A549 treated with AZD2906 at 1 μM for 4 hours (cell line): ENCODE measurements at places on chromosomes 5 and 9. TPM values are rescaled to one million over a fixed set of nuclear protein-coding genes. Genes with fewer than 3 reads are reported as not detected.

Gene SLC1A1
- total RNA-seq: 0.88 to 1.2 TPM (median 1.2 TPM) in 5 replicates

Gene PIP5K1B
- 0.04 TPM in 1 of 5 replicates, not detected in the others for total RNA-seq

Gene CDK7
- total RNA-seq: 52.0 to 63.4 TPM (median 52.3 TPM) in 5 replicates

Gene CORO2A
- total RNA-seq: 1.2 to 1.8 TPM (median 1.8 TPM) in 5 replicates

Gene TAF11L2
- total RNA-seq: not detected in 5 replicates

Gene NSD1
- total RNA-seq: 16.9 to 21.9 TPM (median 19.9 TPM) in 5 replicates

Gene RAI14
- 45.2 to 67.9 TPM (median 50.5 TPM) in 5 replicates for total RNA-seq

Gene TLE4
- total RNA-seq: 10.6 to 13.8 TPM (median 11.5 TPM) in 5 replicates

Gene SUSD3
- total RNA-seq: 0.62 to 1.5 TPM (median 0.88 TPM) in 5 replicates

Gene EGR1
- total RNA-seq: 7.7 to 12.4 TPM (median 11.2 TPM) in 5 replicates

Gene RETREG1
- total RNA-seq: 2.8 to 3.5 TPM (median 3.2 TPM) in 5 replicates

Gene SLC34A1
- total RNA-seq: not detected in 5 replicates

Gene ECSCR
- total RNA-seq: not detected in 5 replicates

Gene JAKMIP2
- total RNA-seq: not detected in 5 replicates

Gene CNTLN
- total RNA-seq: 4.3 to 5.8 TPM (median 4.7 TPM) in 5 replicates

Gene S100Z
- not detected in 5 replicates for total RNA-seq

Gene WNT8A
- total RNA-seq: not detected in 5 replicates

Gene YTHDC2
- 5.1 to 9.7 TPM (median 6.4 TPM) in 5 replicates for total RNA-seq
